IMR-90 (cell line): ENCODE measurements at places on chromosomes 7 and 10. TPM values are rescaled to one million over a fixed set of nuclear protein-coding genes. Genes with fewer than 3 reads are reported as not detected.
A peak's percentile ranks its signal among the peaks of the same experiment; 100 is the strongest.

DNA sequence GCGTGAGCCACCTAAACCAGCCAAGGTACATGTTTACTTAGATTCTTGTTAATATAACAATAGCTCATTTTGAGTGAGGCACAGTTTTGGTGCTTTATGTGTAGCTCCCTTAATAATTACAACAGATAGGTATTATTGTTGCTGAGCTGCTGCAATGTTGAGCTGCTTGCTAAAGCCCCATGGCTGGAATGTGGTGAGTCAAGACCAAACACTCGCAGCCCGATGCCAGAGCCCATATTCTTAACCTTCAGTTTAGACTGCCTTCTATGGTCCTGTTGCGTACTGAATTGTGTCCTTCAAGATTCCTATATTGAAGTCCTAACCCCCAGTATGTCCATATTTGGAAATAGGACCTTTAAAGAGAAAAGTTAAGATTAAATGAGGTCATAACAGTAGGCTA is 407.1 kb downstream of the NEBL start:
- DNase-seq = no peak

GRCh38 chr7:108014215-108014614 is 11.3 kb upstream of the LAMB1 start:
- peak; percentile 41 for DNase-seq

DNA sequence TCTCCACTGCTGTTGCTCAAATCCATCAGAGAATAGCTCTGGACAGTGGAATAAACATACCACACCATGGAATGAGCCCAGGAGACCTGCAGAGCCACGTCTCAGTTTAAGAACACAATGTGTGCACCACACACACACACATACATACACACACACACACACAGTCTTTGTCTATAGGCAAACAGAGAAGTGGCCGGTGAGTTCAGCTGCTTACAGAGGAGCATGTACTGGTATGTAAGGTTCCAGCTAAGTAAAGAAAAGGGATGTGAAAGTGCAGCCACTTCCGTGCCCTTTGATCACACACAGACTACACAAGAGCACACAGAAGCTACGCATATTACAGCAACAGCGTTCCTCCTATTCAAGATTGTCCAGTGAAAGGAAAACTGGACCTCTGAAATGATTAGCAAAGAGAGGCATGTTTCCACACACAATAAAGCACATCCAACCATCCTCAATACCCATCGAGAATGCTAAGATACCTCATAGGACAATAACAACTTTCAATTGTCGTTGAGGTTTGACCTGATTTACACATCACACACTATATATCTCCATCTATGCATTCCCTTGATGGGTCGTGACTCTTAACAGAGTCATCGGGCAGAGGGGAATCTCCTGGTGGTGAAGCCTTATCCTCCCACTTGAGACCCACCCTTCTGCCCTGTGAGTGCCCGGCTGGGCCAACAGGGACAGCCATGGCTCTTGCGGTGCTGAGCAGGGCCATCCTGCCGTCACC is 23.6 kb downstream of the SLC35B4 start:
- DNase-seq = no peak

DNA sequence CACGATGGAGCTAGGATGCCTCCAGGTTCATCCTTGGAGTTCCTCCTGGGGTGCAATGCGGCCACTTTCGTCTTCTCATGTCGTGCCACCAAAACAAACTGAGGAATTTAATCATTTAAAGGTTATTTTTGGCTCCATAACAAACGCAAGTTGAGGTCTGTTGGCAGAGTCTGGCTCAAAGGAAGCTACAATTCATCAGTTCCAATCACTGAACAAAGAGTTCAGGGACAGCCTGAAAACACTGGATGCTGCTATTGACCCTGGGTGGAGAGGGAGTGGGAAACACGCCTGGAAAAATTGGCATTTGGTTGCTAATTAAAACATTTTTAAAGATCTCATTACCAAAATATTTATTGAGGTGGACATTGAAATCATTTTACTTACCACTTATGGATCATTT is 11.4 kb upstream of the MGMT start:
- no peak for DNase-seq

DNA sequence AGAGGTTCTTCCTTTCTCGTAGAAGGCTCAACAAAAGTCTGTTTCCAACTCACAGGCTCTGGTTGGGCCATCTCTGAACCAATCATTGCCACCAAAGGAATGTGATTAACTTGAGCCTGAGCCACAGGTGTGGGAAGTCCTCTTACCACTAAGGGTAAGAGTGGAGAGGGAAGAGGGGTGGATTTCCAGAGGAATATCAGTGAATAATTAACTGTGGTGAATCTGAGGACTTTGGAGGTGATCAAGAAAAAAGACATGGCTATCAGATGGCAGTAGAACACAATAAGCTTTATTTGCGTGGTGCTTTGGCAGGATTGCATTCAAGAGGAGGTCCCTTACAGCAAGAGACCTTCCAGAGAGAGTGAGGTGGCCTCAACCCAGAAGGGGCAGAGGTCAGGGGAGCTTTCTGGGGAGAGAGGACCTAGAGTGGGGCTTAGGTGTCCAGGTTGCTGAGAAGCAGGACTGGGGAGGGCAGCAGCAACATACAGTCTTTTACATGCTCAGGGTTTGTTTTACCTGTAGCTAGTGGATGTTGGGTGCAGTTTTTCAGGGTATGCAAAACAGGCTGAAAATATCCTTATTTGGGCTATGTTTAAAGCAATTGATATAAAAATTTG is 61.4 kb downstream of the BBS9 start:
- no peak for DNase-seq

GRCh38 chr7:150409300-150410030 is 30.3 kb downstream of the ZNF775 start:
- no peak for DNase-seq

DNA sequence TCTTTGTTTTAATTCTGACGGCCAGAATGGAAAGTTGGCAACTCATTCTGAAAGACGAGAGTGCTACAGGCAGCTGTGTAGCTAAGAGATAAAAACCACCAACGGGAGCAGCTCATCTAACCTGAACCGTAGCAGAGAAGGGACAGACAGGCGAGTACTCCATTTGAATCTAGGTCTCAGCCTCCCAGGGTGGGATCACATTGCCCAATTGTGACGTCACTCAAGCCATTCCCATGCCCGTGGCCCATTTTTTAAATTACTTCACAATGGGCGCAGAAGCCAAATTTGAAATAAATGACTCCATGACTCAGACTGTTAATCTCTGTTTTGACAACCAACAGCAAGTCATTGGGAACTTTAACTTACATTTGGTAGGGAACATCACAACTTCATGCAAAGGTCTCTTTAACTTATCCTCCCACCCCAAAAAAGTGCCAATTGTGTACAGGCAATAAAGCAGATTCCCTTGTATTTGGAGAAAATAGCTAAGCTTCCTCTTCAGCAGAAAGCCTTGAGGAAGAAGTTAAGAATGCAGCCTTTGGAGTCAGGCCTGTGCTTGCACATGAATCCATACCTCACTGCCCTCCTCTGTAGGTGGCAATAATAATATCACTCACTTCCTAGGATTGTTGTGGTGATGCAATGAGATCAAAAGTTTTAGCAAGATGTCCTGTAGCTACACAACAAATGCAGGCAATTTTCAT is 93.2 kb upstream of the KIF5B start:
- DNase-seq = peak; percentile 87

DNA sequence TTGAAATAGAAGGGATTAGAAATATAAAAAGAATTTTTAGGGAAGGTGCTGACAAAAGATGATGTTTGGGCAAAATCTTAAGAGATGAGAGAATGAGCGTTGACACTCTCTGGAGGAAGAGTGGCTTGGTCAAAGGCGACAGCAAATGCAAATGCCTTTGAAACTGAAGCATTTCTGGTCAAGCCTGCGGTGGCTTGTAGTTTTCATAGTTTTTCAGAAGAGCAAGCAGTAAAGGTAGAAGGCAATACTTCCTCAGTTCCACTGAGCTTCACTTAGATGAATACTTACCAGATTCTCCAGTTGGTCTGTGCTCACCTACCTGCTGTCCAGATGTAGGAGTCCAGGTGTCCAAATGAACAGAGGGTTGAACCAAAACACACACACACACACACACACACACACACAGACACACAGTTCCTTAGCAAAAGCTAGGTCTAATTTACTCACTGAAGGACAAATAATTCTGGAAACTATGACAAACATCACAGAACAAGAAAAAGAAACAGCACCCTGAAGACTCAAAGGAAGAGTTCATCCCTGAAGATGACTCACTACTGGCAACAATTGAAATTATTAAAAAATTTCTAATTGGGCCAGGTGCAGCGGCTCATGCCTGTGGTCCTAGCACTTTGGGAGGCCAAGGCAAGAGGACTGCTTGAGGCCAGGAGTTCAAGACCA is 12.1 kb upstream of the STK17A start:
- DNase-seq = no peak

DNA sequence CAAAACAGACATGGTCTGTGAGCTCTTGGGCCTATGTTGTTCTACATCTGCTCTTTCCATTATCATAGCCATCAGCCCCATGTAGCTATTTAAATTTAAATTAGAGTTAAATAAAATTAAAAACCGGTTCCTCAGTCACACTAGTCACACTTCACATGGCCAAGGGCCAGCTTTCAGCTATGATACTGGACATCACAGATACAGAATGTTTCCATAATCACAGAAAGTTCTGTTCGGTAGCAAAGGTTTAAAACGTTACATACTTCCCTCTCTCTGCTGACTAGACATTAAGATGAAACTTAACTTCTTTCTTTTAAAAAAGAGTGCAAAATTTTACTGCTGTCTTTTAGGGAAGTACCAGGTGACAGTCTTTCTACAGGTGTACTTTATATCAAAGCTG is 43.0 kb downstream of the SRPK2 start:
- DNase-seq = no peak

DNA sequence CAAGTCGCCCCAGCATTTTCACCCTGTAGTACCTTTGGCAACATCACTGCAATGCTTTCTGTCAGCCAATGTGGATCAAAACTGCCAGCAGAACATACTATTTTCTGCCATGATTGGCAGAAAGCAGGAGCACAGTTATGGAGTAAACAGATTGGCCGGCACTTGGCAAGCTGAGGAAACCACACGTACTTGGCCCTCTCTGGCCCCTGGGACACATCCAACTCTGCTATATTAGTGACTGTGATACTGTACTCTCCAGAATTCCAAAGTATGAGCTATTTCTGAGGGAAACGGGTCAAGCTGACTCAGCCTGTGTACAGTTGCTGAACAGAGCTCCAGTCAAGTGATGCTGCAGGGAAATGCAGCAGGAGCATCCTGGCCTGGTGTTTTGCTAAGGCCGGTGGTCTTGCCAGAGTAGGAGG is 39.8 kb upstream of the LANCL2 start:
- DNase-seq = peak; percentile 95

GRCh38 chr10:34047389-34047788 is 712.9 kb upstream of the NRP1 start:
- DNase-seq = no peak

DNA sequence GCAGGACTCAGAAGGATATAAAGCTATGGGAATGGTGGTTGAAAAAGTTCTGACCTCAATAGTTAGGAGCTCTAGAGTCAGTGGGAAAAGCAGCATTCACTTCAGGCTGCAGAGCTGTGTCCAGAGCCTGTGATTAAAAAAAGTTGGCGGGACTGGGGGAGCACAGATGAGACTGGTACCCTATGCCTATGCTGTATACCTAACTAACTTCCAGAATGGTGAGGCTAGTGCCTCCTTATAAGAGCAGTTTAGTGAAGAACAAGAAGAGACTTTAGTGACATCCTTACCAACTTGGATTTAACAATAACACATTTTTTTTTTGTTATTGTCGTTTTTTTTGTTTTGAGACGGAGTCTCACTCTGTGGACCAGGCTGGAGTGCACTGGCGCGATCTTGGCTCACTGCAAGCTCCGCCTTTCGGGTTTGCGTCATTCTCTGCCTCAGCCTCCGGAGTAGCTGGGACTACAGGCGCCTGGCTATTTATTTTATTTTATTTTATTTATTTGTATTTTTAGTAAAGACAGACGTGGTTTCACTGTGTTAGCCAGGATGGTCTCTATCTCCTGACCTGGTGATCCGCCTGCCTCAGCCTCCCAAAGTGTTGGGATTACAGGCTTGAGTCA is 6.6 kb upstream of the ZNF282 start:
- DNase-seq = no peak

The KLLN gene
- total RNA-seq = 0.36 and 0.56 TPM in 2 replicates

The TDRD1 gene
- total RNA-seq = not detected in 2 replicates

The PLAC9 gene
- total RNA-seq = 1.6 and 1.9 TPM in 2 replicates

The SLC16A12 gene
- 1.6 and 2.2 TPM in 2 replicates for total RNA-seq

The SEPHS1 gene
- total RNA-seq = 46.9 and 69.4 TPM in 2 replicates

The NACAD gene
- 0.54 and 0.56 TPM in 2 replicates for total RNA-seq

The MKI67 gene
- 36.4 and 39.2 TPM in 2 replicates for total RNA-seq

The PPP1R17 gene
- not detected in 2 replicates for total RNA-seq
